ENCODE measurements at places on chromosomes 16 and 17. TPM values are rescaled to one million over a fixed set of nuclear protein-coding genes. Genes with fewer than 3 reads are reported as not detected.

DPEP2 gene
- total RNA-seq: 2.0 TPM

ARL5C gene
- total RNA-seq: not detected

- no peak for DNase-seq
Measured at GRCh38 chr17:77188084-77189066, 47.6 kb downstream of the SEC14L1 start.

TPSB2 gene
- total RNA-seq: 59.7 TPM

All from vagina (tissue), 2 donors.